T-helper 17 cell (primary cell): ENCODE measurements at places on chromosomes 7 and 10. TPM values are rescaled to one million over a fixed set of nuclear protein-coding genes. Genes with fewer than 3 reads are reported as not detected.

GRCh38 chr7:108351729-108352131 lies 104.5 kb downstream of the NRCAM start:
- DNase-seq = no peak

GRCh38 chr7:96045919-96046318 lies 273.6 kb downstream of the DYNC1I1 start:
- DNase-seq = no peak

GRCh38 chr7:29990931-29991330 lies 1.3 kb upstream of the SCRN1 start:
- no peak for DNase-seq

GRCh38 chr10:2949948-2950354 lies 117.4 kb upstream of the PFKP start:
- DNase-seq = no peak

POM121C gene
- total RNA-seq = 84.4 TPM

AS3MT gene
- total RNA-seq = not detected

- no peak for DNase-seq
These were observed 259.1 kb upstream of the MKLN1 start for GRCh38 chr7:131068604-131069021.

GRCh38 chr10:74880041-74880440 lies 53.6 kb downstream of the KAT6B start:
- no peak for DNase-seq

ARHGEF35 gene
- 2.2 TPM for total RNA-seq

GRCh38 chr7:18421297-18422002 lies 74.1 kb upstream of the HDAC9 start:
- DNase-seq = no peak

PRTFDC1 gene
- 3.6 TPM for total RNA-seq

DNA sequence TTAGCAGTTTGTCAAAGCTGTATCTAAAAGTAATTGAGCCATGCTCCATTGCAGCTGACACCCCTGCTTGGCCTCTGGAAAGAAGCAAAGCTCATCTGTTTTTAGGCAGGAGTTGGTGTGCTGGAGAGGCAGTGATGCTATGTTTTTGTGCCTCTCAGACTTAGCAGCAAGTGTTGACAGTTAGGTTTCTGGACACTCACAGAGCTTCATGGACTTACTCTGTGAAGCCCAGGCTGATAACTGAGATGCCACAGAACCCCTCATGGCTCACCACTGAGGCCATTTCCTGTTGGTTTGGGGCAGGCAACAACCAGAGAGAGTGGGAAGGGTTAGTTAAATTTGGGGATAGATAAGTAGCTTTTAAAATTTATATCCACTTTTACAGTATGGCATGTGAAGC lies 59.8 kb downstream of the BTAF1 start:
- no peak for DNase-seq

GRCh38 chr7:67598469-67598868 lies 601.8 kb downstream of the TYW1 start:
- DNase-seq = no peak

GRCh38 chr7:5237286-5237685 lies 45.5 kb upstream of the SLC29A4 start:
- DNase-seq = no peak

MYOZ1 gene
- not detected for total RNA-seq

GRCh38 chr7:105122619-105123018 lies 108.6 kb downstream of the KMT2E start:
- DNase-seq = no peak

GRCh38 chr10:58089739-58090138 lies 178.0 kb downstream of the IPMK start:
- no peak for DNase-seq

GRCh38 chr10:42650374-42650773 lies 12.0 kb upstream of the ZNF33B start:
- no peak for DNase-seq

SFTPA2 gene
- not detected for total RNA-seq

DNA sequence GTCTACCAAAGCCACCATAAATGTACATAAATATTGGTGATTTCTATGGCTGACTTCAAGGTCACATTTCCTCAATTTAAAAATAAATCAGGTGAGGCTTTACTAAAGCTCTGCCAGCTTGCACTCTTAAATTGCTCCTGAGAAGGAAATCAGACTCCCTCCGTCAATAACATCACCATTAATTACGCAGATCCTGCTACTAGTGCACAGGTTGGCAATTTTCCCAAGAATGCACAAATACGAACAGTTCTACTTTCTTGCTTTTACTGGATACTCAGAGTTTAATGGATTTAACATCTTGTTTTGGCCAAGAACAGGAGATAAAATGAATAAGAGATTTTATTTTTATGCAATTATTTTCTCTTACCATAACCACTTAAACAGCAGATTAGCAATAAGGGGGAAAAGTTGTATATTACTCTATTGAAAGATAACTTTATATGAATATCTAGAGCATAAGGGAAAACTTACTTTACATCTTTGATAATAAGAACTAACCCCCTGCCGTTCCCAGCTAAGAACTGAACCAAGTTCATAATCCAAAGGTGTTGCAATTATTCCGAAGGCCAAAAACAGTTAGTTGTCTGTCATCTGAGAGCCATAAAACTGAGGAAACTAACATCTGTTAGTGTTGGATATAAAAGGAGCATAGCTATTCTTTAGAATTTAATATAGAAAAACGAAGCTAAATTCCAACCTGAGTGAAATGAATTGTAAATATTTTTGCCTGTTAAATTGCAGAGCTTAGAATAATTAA lies 140.5 kb downstream of the TWIST1 start:
- no peak for DNase-seq

EBLN1 gene
- total RNA-seq = not detected
